GM06990 (cell line): ENCODE measurements at places on chromosomes 1 and 21.
A peak's percentile ranks its signal among the peaks of the same experiment; 100 is the strongest.

- DNase-seq = peak; percentile 80
Observed at GRCh38 chr1:41516168-41517061, 31.9 kb upstream of the EDN2 start.

GRCh38 chr1:9659328-9659727, 7.8 kb downstream of the PIK3CD start:
- no peak for DNase-seq

DNA sequence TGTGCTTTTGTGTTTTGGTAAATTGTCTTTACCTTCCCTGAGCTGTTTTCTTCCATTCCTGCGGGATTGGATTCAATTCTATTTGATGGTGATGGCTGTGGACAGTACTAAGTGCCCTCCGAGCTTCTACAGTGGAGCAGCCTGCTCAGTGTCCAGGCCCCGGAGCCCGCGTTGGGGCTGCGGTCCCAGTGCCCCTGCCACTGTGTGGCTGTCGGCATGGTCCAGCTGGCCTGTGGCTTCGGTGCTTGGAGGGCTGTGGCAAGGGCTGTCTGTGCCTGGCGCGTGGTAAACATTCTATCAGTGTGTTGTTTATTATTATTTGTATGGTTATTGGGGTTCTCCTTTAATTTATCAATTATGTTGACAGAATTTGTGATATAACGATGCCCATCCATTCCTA, 109.1 kb upstream of the COL6A1 start:
- no peak for DNase-seq

GRCh38 chr1:109399326-109399957, 1.7 kb upstream of the SORT1 start:
- DNase-seq = no peak

DNA sequence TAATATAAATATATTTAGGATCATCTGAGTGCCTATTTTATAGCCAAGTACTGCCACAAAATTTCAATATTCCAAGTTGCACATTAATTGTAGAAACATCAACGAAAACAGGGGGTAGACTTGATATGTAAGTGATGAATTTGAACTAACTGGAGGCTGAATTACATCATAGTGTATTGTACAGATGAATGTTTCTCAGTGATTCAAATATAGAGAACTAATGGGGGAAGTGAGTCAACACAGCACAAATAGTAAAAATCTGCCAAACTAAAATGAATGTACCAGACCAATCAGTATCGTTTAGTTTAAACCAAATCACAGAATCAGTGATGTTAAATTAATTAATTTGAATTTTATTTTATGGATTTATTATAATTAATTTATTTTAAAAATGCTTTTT, 42.8 kb downstream of the RTCA start:
- peak; percentile 28 for DNase-seq
